RCC 7860 (cell line): ENCODE measurements at places on chromosomes 1 and 21.

DNA sequence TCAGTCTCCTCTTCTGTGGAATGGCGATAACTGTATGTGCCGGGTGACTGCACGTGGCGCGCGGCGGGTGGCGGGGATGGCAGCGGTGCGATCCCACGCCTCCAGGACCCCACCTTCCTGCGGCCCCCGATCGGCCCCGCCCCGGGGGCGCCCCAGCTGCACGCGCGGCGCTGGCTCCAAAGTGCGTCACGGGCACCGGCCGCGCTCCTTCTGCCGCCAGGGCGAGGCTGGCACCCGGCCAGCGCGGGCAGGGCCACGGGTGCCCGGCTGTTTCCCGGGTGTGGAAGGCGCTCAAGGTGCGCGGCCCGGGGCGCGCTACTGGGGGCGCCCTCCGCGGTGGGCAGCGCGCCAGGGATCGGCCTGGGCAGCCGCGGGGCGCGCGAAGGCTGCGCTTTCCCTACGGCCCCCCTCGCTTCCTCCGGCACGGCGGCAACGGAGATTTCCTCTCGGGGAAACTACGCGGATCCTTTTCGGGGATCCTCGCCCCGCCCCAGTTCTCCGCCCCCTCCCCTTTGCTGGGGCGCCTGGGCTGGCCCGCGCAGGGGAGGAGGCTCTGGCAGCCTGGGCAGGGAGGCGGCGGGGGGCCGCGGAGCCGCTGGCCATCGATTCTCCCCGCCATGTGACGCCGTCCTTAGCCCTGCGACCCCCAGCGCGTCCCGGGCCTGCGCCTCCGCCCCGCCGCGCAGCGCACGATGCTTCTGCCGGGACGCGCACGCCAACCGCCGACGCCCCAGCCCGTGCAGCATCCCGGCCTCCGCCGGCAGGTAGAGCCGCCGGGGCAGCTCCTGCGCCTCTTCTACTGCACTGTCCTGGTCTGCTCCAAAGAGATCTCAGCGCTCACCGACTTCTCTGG lies at the start of gene EVA1C:
Gene EVA1C (plus strand): TSS at position 545 of the 853 bp plus-strand sequence. CDS start 148 bp downstream, at position 693.
- DNase-seq = no peak

GRCh38 chr1:41882068-41882477 lies 36.6 kb downstream of the HIVEP3 start:
- no peak for DNase-seq

DNA sequence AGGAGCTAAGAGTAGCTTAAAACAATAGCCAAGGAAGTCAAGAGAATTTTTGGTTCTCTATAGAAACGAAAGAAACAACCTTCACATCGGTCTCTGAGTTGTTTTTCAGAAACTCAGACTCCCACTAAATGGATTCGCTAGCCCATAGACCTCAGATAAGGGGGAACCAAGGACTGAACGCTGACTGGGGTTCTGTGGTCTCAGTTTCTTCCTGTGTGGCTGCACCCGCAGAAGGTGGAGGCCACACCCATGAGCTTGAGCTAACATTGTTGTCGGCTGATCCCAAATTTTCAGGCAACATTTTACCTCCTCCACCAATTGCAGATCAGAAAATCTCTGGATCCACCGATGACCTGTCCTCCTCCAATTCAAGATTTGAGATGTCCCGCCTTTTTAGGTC lies 456.1 kb downstream of the AJAP1 start:
- no peak for DNase-seq

DNA sequence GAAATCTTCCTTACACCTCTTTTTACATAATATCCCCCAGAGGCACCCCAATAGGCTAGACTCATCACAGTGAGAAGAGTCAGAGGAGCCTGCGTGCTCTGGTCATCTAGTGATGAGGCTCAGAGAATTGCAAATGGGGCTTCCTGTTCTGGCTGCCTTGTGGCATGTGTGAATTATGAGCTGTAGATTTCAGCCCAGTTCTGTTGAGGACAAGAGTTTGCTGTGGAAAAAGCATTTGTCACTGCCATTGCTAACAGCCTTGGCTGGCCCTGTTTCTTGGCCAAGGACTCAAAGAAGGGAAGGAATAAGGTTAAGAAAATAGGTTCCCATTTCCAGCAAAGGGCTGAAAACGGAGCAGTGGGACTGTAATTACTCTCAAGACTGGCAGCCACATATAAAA lies 30.7 kb downstream of the MRAP start:
- DNase-seq = no peak

DNA sequence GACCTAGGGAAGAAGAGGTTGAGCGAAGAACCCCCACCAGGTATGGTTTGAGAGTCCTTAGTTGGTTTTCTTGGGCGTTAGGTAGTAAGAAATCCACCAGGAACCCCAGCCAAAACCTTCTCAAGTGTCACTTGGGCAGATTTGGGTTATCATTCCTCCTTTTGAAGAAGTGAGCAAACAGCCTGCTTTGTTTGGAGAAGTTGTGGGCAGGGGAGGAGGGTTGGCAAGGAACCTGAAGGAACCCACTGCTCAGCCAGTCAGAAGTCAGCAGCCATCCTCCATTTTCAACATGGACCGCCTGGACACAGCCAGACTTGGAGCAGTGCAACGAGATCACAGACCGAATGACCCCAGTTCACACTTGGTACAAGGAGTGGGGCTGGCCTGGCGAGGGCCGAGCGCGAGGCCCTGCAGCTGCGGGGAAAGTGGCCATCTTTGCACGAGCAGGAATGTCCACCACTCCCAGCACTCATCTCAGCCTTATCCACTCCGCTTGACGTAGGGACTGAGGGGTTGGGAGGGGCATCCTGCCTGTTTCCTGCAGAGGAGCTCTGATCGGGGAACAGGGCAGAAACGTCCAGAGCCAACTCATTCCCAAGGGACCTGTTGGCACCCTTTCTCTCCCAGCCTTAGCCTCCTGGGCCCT lies 7.2 kb downstream of the ADPRS start:
- DNase-seq = no peak

GRCh38 chr1:244063498-244063897 lies 12.4 kb downstream of the ZBTB18 start:
- DNase-seq = no peak
